ENCODE measurements at places on chromosomes 16 and 17.

- no peak for DNase-seq
These were observed 12.7 kb upstream of the RASD1 start for GRCh38 chr17:17508646-17509591.

- DNase-seq = no peak
These were observed 30.0 kb downstream of the SRCIN1 start for GRCh38 chr17:38575781-38576180.

GRCh38 chr16:62177351-62178203, 141.3 kb upstream of the CDH8 start:
- no peak for DNase-seq

- DNase-seq = no peak
These were observed 7.6 kb downstream of the ITGA2B start for GRCh38 chr17:44381810-44382305.

DNA sequence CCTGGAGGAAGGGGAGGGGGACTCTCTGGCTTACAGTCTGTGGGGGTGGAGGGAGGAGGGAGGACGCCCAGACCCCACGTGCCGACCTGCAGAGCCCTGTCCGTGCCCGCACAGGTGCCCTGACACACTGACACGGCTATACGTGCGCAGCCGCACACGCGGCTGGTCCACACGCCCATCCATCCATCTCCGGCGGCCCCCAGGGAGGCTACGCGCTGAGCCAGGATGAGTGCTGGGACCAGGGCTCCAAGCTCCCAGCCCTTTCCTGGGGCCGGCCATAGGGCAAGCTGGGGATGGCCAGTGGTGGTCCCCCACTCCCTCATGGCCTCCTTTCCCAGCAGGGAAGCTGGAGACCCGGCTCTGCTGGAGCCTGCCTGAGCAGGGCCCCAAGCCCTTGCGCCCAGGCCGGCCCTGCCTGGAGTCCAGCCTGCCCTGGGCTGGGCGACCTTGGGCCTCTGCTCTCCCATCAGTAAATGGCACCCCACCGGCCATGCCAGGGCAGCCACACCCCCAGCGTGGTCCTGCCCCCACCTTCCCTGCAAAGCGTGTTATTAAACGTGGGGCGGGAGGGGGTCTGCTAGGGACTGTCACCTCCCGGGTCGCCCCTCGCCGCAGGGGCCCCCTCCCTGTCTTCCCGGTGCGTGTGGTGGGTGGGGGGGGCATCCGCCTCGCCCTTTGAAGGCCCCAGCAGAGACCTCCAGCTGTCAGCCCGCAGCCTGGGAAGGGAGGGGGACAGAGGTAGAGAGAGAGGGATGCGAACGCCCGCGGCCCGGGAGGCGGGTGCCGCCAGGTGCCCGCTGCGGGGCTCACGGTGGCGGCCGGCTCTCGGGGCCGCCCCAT, 863 bp downstream of the CASKIN1 start:
- DNase-seq = no peak

GRCh38 chr17:61827649-61828395, 35.5 kb downstream of the BRIP1 start:
- DNase-seq = no peak

GRCh38 chr16:89574681-89575246, 794 bp upstream of the CPNE7 start:
- DNase-seq = no peak

DNA sequence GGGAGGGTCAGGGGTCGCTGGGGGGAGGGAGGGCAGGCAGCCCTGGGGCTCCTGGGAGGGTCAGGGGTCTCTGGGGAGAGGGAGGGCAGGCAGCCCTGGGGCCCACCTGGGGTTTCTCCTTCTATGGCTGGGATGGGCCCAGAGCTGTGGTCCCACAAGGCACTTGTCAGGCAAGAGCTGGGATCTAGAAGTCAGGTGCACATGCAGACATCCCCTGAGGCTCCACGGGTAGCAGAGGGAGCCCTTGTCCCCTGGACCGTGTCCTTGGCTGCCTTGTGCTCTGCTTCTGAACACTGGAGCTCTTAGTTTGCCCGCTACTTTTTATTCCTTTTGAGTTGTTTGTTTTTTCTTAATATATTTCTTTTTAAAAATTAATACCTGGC, 1.8 kb downstream of the TUBB3 start:
- no peak for DNase-seq

- DNase-seq = no peak
These were observed 18.7 kb upstream of the ATP5MC1 start for GRCh38 chr17:48873696-48874443.

All from AG09319 (cell line).